ENCODE measurements at places on chromosomes 16 and 17.

GRCh38 chr17:50911890-50912289 is 45.7 kb upstream of the TOB1 start:
- DNase-seq, result no peak

DNA sequence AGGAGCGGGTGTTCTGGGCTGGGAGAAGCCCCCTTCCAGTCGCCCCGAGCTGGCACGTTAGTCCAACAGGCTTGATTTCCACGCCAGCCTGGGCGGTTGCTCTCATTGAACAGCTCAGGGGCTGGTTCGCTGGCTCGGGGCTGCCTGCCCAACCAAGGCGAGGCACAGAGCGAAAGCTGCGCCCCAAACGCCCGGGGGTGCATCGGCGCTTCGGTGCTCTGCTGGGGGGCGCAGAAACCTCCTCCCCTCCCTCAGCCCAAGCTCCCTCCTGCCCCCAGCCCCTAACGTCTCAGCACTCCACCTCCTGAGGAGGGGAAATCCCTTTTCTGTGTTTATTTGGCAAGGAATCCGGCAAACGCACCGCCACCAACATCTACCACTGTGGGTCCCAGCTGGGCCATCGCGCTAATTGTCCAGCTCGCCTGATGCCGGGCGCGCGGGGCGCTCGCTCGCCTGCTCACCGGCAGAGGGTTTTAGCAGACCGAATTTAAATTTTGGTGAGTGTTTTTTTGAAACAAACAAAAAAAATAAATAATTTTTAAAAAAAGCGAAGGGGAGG is 29.5 kb upstream of the RBFOX1 start:
- DNase-seq, result no peak

- no peak for DNase-seq
These were observed 10.9 kb downstream of the SEC14L5 start for GRCh38 chr16:4968879-4969483.

DNA sequence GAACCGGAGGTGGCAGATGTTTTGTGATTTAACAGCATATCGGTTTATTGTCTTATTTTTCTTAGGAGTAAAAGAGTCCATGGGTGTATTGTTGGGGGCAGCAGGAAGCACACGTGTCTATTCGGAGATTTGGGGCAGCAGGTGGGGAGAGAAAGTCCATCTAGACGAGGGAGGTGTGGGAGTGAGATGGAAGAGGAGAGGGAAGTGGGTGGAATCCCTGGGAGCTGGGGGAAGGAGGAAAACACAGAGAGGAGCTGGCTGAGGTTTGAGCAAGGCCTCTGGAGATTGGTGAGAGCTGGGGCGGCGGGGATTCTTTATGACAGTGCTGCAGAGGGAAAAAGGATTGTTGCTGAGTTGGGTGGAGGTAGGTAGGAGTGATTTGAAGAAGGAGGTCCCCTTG is 72.1 kb downstream of the PRKCB start:
- no peak for DNase-seq

DNA sequence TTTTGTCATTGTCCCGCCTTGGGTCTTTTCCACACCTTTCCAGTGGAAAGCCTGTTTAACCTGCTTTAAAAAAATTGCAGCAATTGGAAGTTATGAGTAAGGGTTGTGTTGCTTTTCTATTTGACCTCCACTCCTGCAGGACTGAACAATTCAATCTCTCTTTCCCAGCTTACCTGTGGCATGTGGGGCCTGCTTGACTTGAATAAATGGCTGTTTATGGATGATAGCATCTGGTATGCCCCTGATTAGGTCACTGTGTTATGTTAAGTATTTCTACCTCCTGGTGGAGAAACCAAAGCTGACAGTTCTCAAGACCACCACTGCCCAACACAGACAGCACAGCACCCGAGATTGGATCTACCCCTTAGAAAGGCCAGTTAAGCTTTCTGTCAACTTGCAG is 64.8 kb upstream of the NOG start:
- no peak for DNase-seq

GRCh38 chr16:680967-681745 is 946 bp downstream of the STUB1 start:
- no peak for DNase-seq

DNA sequence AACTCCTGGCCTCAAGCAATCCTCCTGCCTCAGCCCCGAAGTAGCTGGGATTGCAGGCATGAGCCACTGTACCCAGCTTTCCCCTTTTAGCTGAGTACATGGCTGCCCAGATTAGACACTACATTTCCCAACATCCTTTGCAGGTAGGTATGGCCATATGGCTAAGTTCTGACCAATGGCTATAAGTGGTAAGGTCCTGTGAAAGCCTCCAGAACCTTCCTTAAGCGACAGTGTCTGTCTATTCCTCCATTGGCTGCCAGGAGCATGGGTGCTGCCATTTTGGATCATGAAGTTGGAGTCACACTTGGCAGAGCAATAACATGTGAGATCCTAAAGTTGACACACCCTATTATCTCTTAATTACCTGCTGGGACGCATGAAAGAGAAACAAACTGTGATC is 24.4 kb upstream of the CRHR1 start:
- no peak for DNase-seq

DNA sequence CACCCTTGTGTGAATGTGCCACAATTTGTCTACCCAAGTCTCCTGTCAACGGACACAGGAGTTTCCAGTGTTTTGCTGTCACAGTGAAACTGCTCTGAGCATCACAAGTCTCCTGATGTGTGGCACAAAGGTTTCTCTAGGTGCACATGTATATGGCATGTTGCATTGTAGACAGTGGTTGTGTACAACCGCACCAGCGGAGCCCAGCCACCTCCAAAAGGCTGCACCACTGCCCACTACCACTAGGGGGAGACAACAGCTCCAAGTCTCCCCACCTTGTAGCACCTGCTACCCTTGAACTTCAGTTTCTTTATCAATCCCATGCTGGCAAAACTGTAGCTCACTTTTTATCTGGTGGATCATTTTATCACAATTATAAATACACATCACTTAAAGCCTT is 95.5 kb upstream of the ZNF469 start:
- DNase-seq, result no peak

DNA sequence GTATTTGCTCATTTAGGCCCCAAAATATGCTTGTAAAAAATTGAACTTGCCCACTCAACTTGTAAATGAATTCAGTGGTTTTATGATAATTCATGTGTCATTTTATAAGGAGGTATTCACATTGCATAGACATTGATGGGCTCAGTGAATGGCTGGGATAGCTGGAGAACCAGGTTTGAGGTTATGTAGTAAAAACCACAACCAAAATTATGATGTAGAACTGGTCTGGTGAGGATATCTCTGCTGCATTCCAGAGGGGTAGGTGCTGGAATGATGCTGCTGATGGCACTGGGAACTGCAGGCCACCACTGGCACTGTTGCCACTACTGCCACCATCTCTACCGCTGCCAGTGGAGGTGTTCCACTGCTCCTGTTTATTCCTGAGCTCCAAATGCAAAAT is 21.5 kb upstream of the RABEP1 start:
- DNase-seq, result no peak

DNA sequence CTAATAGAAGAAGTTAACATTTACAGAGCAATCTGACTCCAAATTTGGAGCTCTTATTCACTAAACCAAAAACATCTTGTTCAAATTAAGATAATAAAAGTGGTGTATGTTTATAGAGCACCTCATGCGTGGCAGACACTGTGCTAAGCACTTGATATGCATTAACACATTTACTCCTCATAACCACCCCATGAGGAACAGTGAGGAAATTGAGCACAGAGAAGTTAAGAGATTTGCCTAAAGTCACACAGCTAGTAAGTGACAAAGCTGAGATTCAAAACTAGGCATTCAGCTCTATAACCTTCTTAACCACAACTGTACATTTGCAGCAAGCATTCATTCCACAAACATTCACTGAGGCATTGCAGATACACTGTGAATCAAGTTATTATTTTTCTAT is 94.0 kb downstream of the VAT1L start:
- DNase-seq, result no peak

DNA sequence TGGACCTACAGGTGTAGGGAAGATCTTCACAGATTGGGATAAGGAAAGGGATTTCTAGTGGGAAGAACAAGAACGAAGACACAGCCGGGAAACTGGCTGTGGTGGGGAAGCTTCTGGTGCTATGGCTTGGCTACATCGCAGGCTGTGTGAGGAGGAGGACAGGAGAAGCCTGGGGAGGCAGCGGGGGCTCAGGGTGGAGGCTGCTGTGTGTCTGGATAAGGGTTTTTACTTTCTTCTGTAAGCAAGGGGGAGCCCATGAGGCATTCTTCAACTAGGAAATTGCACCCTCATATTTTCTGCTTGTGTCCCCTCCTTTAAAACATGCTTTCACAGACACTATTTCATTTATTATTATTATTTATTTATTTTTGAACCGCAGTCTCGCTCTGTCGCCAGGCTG is 2.9 kb upstream of the RHBDF2 start:
- DNase-seq, result no peak

DNA sequence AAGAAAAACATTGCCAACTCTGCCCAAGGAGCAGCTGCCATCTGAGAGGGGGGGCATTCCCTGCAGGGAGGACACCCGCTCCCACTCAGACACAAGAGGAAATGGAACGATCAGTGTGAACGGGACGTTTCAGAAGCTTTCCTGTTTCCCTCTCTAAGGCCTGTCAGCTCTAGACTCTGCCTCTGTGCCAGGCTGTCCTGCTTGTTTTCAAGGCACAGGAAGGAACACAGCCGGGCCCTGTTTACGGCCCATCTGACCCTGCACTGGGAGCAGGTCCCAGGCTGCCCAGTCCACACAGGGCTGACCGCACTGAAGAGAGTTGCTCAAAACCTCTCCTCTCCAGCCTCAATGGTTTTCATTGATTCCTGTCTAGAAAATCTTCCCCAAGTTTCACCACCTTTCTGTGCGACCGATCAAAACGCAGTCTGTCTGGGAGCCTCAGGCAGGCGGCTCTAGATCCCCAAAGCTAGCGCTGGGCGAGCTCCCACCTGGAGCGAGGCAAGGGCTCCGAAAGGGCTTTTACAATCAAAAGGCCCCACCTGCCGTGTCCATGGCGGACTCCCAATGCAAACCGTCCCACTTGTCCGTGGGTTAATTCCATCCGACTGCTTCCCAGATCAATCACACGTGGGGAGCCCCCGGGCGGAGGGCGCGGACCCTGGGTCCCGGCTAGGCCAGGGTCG is 1.5 kb downstream of the PIEZO1 start:
- DNase-seq, result no peak

DNA sequence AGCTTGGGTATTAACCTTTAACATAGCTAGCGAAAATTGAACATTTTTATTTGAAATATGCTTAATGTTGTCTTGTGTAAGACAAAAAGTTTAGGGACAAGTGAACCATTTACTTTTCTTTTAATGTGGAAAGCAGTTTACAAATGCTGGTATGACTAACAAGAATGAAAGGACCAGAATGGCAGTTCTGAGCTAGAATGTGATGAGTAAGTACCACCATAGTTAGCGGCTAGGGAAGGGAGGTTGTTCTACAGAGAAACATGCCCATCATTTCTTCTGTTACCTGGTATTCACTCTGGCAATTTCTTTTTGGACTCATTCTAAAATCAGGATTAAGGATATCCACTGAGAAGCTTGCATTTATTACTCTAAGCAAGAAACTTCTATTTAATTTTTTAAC is 121.1 kb downstream of the WWOX start:
- no peak for DNase-seq

GRCh38 chr16:61900482-61900881 is 135.8 kb downstream of the CDH8 start:
- DNase-seq, result no peak

GRCh38 chr17:62745806-62746205 is 62.3 kb downstream of the MARCHF10 start:
- DNase-seq, result no peak

DNA sequence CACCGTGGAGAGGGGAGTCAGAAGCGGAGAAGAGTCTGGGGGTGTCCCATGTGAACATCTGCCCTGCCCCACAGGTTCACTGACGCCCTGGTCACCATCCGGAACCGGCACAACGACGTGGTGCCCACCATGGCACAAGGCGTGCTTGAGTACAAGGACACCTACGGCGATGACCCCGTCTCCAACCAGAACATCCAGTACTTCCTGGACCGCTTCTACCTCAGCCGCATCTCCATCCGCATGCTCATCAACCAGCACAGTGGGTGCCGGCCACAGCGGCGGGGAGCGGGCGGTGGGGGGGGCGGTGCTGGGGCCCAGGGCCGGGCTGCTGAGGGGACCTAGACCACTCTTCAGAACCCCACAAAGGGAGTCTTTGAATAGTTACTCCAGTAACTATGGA is 10.7 kb downstream of the PDK2 start:
- DNase-seq, result no peak

- DNase-seq, result no peak
These were observed 44.1 kb downstream of the COG7 start for GRCh38 chr16:23408823-23409298.
